Activated T-cell treated with anti-CD3 and anti-CD28 coated beads for 1 hour (primary cell): ENCODE measurements at places on chromosomes 7 and 10.

DNA sequence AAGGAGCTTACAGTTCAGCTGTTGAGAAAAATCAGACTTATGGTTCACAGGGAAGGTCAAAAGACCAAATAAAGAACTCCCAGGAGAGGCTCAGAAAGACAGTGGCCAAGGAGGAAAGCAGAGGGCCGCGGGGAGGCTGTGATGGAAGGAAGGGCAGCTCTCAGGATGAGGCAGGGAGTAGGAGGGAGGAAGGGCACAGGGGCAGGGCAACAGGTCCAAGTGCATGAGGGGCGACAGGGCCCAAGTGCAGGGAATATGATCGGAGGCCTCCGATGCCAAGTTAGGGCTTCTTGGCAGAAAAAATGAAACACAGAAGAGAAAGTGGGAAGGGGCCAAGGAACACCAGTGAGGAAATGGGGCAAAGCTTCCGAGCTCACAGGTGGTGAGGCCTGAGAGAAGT, 13.4 kb upstream of the PNLIPRP2 start:
- DNase-seq: no peak

DNA sequence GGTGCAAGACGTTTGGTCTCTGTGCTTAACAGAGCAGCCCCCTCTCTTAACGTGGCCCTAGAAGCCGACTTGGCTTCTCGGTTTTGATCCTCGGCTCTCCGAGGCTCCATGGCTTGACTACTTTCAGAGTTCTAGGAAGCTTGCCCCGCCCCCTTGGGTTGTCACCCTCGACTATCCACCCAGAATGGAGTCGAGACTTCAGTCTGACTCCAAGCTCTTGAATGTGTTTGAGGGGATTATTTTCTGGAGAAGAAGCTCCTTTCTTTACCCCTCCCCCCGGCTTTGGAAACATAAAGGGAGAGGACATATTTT, 448 bp downstream of the SEC24C start:
- DNase-seq: peak; percentile 25

DNA sequence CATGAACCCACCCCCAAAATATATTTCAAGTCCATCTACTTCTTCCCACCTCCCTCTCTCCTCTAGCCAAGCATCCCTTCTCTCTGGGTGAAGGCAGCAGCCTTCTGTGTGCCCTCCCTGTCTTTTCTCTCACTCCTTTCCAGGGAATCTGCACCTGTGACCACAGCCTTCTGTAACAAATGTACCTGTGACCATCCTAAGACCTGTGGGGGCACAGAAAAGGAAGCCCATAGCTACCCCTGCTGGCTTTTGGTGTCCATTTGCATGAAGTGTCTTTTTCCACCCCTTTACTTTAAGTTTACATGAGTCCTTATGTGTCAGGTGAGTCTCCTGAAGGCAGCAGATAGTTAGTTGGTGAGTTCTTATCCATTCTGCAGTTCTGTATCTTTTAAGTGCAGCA, 2.0 kb upstream of the TBXAS1 start:
- DNase-seq: no peak

DNA sequence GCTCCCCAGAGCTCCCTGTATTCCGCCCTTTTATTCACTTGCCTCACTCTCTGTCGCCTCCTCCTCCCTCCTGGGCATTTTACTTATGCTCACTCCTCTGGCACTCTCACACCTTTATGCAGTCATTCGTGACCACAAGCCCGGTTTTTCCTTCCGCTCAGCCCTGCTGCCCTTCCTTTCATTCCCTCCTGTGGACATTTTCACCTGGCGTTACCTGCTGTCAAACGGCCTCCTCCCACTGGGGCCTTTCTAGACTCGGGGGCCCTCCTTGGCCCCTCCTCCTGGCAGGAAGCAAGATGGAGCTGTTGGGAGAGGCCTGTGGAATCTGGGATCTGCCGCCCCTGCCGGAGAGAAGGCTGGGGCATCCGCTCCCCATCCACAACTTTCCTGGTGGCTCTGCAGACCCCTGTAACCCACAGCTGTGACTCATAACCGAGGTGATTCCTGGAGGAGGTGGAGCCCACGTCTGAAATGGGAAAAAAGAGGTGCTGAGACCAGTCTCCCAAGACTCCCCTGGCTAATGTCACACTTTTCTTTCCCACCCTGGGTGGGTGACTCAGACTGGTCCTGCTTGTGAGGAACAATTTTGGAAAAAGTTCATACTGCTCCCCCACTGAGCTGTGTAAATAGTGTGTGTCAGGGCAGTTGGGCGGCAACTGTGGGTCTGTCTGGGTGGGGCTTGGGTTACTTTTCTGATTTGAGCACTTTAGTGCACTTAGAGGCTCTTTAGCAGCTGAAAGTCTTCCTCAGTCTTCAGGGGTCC, 1.2 kb downstream of the VCL start:
- peak; percentile 1 for DNase-seq

DNA sequence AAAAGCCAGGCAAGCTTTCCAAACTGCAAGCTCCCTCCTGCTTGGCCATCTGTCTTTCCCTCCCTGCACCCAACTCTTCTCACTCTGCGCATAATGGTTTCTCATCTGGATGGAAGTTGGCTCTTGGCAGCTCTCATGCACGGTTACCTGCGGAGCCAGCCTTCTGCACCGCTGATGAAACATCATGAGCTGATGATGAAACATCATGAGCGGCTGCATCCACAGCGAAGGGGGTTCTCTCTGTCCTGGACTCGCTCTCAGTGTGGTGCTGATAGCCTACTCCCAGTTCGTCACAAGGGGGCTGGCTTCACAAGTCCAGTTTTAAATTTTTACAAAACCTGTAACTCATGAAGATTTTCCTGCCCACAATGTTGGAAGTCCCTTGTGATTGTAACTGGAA, 457.5 kb downstream of the ACTR3B start:
- no peak for DNase-seq

DNA sequence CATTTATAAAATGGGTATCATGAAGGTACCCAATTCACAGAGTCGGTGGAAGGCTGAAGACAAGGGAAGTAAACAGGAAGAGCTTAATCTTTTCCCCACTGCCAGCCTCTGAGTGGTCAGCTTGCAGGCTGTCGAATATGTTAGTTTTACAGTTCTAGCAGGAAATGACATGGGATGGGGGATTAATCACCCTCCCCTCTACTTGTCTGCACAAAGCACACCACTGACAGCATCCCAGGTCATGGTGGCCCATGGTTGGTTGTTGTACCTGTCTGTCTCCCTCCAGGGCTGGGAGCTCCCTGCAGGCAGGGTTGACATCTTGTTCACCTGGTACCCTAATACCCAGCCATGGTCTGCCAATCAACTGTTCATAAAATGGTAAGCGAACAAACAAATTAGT, 55.6 kb downstream of the GRB10 start:
- no peak for DNase-seq

DNA sequence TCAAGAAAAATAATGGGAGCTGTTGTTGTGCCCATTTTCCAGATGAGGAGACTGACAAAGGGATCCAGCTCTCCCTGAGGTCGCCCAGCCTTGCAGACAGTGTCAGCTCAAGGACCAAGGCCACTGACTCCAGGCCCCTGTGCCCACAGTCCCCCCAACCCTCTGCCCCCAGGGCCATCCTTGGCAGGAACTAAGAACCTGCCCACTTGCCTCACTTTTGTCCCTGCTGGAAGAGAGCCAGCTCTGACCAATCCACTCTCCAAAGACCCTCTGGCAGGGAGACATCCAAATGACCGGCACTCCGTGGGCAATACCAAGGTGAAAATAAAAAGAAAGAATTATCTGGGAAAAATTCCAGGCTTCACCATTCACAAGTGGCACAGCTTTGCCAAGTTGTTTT, 101.3 kb downstream of the TCERG1L start:
- no peak for DNase-seq

- no peak for DNase-seq
Observed at GRCh38 chr10:114698271-114699061, 40.4 kb upstream of the ABLIM1 start.

DNA sequence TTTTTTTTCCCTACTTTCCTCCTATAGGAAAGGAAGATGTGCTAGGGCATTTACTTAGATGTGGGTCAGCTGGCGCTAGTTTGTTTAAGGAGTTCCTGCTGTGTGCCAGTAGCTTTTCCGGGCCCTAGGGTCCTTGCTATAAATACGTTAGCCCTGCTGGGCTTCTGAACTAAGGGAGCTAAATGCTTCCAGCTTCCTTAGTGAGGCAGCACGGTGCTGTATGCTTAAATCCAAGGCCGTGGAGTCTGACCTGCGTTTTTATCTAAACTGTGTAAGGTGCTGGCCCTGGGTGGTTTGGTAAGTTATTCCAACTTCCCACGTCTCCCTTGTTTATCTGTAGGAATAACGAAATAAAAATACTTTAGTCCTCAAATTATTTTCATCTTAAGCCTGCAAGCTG, 594 bp downstream of the TDRD1 start:
- no peak for DNase-seq

- no peak for DNase-seq
Observed at GRCh38 chr7:37225285-37225969, 223.2 kb downstream of the ELMO1 start.

DNA sequence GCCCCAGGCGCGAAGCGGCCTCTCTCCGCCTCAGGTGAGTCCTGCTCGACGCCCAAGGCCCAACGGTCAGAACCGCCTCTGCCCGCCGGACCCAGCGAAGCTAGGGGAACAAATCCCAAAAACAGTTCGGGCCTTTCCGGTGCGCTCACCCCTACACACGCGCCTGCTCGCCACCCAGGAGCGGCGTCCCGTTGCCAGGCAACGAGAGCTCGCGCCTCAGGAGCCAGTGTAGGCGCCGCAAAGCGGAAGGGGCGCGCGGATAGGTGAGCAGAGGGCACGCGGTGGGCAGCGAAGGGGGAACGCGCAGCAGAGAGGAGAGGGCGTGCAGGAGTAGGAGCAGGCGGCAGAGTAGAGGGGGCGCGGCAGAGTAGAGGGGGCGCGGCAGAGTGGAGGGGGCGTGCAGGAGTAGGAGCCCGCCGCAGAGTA, at the start of the genes DYDC1 and DYDC2:
Gene DYDC1, minus strand, starts transcription at position 193 of the 426 bp plus-strand sequence. CDS start 4,154 bp downstream, outside the sequence.
Gene DYDC2, plus strand, starts transcription at position 219 of the 426 bp plus-strand sequence. CDS start 5,663 bp downstream, outside the sequence.
- DNase-seq: no peak

- no peak for DNase-seq
Observed at GRCh38 chr10:2334575-2334974, 597.2 kb upstream of the ADARB2 start.

DNA sequence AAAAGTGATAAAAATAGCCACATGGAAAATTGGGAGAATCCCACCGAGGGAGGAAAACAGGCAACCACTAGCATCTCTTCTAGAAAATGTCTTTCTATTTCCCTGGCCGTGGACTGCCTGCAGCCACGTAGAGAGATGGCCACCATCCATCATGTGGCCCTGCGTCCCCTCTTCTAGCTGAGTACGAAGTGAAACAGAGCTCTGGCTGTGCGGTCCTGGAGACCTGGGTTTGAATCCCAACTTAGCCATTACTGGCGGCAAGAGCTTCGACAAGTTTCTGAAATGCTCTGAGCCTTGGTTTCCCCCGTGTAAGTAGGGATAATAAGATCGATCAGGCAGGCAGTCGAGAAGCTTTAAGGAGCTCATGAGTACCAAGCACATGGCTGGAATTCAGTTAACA, 32.9 kb downstream of the ZCCHC24 start:
- DNase-seq: no peak

DNA sequence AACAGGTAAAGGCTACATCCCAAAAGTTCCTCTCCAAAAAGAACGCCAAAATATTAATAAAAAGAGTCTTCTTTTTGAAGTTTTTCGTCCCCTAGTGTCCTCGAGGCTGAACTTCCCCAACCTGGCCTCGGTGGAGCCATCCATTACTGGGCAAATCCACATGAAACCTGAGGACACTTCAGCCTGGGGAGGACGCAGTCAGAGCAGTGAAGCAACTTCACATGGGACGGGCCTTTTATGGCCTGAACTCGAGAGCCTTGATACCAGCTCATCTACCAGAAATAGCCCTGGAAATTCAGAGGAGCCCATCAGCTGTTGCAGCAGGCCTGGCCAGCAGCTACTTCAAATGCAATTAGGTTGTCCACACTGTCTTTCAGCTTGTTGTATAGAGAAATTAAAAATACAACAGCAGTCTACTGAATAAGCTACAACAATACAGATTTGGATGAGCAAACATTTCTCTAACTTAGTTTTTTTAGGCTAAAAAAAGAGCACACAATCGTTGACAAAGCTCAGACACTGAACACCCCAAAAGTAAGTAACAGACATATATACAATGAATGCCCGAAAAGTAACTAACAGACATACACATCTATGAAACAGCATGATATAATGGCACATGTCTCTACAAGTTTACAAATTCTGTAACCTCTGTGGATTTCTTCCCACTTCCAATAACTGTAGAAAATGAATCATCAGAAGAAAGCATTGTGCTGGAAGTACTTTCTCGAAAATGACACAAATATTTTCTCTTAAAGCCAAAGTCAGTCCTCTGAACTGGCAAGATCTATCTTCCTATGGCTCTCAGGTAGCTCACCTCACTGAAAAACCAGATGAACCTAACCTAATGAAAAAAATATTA, at the start of gene SVIL:
Gene SVIL, minus strand, starts transcription at position 208 of the 862 bp plus-strand sequence. CDS start 79,913 bp downstream, outside the sequence.
- no peak for DNase-seq

GRCh38 chr7:112723416-112723815, 66.8 kb downstream of the TMEM168 start:
- no peak for DNase-seq

DNA sequence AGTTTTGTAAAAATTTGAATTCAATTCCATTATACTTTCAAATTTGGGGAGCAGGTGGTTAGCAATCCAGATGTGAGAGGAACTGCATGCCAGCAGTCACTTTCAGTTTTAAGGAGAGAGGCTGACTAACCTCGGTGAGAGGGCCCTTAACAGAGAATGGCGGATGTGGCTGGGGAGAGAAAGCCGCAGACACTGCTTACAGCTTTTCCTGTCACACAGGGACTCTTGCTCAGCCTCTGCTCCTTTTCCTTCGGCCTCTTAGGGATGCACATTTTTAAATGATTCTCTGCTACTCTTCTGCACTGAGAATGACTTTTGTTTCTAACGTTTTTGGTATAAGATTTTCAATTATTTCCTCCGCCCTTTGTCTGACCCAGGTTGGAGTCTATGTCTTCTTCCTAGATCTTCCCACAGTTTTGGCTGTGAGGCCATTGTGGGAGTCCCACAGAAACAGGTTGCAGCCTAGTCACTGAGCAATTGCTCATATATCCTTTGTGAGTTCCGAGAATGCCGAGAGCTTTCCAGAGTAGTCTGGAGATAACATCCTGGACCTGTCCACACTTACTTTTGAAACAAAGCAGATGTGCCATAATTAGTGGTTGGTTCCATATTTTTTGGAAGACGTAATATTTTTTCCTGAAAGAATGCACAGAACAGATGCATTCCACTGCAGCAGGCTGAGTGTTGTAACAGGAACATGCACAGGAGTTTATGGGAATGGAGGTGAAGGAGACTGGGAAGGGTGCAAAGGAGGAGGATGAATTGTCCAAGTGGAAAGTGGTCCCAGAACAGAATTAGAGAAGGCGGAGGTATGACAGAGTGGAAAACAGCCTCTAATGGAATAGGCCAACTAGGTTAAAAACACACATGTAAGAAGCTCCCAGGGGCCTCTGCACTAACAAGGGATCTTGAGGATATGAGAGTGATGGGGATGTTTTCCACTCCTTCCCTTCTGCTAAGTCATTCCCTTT, 168.0 kb upstream of the ZNF32 start:
- peak; percentile 51 for DNase-seq

GRCh38 chr7:151743481-151743983, 133.4 kb downstream of the PRKAG2 start:
- no peak for DNase-seq

GRCh38 chr7:12694817-12695216, 7.4 kb downstream of the ARL4A start:
- DNase-seq: no peak

- no peak for DNase-seq
Observed at GRCh38 chr10:34922138-34922537, 107.0 kb upstream of the PARD3 start.
